Activated CD8-positive, alpha-beta memory T cell treated with anti-CD3 and anti-CD28 coated beads for 48 hours (primary cell): ENCODE measurements at places on chromosomes 6 and 20.

GRCh38 chr6:103672169-103672568 is 1187.5 kb downstream of the HACE1 start:
- DNase-seq, result no peak

GRCh38 chr6:100627911-100628758 is 163.4 kb upstream of the SIM1 start:
- no peak for DNase-seq

DNA sequence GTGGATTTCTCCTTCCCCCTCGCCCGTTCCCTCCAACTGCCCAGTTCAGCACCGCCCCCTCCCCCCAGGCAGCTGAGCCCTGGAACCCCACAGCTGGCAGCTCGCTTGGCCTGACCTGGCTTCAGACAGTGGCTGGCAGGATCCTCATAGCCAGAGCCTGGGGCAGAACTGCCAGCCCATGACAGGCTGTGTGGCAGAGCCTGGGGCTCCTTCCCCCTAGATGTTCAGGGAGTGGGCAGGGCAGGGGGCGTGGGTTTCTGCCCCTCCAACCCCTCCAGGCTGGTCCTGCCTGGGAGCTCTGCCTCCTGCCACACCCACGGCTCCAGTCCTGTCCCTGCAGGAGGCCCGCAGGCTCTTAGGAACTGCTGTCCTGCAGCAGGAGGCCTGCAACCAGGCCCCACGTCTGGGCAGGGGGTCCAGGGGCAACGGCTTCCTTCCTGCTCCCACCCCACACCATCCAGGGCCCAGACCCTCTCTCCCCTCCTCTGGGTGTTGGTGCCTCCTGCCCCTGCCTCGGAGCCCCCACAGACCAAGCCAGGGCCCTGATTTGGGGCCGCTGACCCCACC is 9.6 kb upstream of the KCNQ2 start:
- no peak for DNase-seq

DNA sequence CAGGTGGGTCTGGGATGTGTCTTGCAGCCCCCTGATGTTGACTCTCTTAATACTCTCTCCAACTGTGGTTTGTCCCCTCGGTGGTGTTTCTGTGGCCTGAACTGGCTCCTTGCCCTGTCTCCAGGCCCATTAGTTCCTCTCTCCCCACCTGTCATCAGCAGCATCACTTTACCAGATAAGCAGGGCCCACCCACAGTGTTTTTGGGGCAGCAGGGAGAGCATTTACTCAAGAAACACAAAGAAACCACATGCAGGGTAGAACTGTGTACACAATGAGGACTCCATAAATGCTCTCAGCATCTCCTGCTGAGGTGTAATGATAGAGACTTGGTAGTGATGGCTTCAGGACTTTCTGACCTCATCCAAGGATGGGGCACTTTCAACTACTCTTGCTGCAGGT is 20.2 kb upstream of the MRPS18A start:
- DNase-seq, result no peak

DNA sequence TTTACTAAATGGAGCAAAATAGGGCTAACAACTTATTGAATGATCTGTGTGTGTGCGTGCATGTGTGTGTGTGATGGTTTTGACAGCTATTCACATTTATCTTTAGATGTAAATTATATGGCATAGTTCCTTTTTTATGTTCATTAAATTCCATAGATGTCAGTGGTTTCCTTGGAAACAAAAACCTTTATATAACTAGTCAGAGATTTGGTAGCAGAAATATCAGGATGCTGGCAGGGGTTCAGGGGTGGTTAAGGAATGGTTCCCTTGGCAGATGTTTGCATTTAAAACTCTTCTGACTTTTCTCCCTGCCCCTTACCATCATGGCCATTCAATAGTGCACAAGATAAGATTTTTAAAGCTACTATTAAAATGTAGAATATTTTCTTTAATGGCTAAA is 256.6 kb downstream of the PLCB1 start:
- no peak for DNase-seq
